NCI-H446 (cell line): ENCODE measurements at places on chromosomes 5 and 9.

GRCh38 chr9:33737811-33738606 lies 57.4 kb upstream of the PRSS3 start:
- DNase-seq, result peak; percentile 46

DNA sequence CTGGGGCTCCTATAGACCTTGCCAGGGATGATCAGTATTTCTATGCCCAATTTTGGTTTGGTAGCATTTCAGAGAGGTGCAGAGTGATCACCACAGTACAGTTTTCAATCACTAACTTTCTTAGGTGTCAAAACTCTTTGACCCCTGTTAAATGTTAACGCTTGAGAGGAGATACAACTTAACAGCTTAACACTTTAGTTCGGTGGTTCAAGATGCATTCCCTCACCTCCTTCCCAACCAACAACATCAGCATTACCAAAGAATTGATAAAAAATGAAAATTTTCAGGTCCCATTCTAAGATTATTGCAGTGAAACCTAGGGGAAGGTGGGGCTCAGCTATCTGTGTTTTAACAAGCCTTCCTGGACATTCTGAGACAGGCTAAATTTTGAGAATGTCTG lies 16.2 kb downstream of the ALDH1A1 start:
- no peak for DNase-seq

GRCh38 chr5:78600687-78601414 lies 47.7 kb downstream of the LHFPL2 start:
- DNase-seq, result no peak

GRCh38 chr5:136249678-136250266 lies 56.8 kb upstream of the SMIM32 start:
- peak; percentile 51 for DNase-seq

DNA sequence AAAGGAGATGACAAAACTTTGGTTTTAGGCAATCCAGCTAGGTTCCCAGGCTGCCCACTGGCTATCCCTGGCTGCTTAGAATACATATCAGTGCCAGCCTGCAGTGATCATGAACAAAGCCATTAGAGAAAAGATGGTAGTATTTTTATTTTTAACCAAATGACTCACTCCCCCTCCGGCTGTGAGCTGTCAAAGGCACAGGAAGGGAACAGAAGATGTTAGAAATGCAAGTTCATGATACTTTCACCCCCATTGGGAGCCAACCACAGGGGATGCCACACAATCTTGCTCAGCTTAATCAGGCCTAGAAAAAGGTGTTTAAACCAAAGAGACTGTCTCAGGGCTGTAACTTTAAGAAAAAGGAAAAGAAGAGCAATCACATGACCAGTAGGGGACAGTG lies 70.3 kb upstream of the ASTN2 start:
- no peak for DNase-seq

DNA sequence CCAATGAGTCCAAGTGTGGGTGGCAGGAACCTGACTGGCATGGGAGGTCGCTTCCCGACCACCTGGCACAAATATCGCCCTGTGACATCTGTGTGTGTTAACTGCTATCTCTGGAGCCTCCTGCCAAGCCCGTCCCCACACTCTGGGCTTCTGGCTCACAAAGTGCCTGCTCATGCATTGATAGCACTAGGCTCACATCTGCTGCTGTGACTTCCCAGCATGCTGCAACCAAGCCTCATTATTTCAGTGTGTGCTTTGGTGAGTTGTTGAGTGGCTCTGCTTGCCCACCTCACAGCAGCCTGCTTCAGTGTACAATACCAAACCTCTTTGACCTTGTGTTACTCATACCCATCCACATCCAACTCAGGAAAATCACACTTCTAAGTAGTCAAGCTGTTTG lies 139.8 kb downstream of the APBA1 start:
- DNase-seq, result peak; percentile 65

DNA sequence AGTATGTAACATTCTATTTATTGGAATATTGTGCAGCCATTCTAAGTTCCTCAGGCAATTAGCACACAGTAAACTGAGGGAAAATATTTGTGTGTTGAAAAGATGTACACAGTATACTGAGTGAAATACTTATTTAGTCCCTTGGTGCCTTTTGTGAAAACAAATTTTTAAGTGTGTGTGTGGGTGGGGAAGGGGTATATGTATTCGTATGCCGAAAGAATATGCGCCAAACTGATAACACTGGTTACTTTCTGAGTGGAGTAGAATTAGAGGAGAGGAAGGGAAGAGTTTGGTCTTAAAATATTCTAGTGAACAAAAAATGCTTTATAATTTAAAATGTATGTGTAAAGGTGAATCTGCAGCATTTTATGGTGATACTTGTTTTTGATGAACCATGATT lies 3.1 kb downstream of the DCP2 start:
- DNase-seq, result no peak

DNA sequence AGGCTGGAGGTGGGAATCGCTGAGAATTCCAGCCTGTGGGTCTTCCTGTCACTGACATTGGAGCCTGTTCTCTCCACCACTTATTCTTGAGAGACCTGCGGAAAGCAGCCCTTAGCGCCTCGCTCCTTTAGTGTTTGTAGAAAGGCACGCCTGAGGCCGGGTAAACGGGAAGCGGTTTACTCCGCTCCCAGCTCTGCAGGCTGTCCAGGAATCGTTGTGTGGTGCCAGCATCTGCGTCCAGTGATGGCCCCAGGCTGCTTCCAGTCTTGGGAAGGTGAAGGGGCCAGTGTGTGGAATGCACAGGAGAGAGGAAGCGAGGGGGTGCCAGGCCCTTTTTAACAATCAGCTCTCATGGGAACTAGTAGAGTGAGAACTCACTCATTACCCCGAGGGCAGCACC lies 44.6 kb upstream of the FCN2 start:
- no peak for DNase-seq

DNA sequence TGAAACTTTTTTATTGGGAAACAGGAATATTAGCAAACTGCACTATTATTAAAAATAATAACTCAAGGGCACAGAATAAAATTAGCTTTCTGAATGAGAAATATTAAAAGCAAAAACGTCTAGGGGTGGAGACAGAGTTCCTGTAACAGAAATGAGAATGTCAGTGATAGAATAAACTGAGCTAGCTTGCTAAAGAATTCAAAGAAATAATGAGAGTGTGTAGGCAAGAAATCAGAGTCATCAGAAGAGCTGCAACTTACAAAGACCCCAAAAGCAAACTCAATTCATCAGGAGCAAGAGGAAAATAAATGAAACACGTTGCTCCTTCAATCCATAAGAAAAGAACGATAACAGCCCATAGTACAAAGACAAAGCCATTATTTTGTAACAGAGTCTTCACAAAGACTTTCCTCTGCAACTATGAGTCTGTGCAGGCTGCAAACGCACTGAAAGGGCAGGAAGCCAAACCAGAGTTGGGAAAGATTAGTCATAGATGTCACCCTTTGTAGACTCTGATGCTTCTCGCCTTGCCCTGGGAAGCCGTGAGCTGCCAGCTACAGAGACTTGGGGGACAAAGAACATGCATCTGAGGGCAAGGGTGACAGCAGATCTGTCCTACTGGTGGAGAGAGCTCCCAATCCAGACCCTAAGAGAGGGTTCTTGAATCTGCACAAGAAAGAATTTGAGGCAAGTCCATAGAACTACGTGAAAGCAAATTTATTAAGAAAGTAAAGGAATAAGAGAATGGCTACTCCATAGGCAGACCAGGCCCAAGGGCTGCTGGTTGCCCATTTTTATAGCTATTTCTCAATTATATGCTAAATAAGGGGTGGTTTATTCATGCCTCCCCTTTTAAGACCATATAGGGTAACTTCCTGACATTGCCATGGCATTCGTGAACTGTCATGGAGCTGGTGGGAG lies 40.8 kb downstream of the SHC3 start:
- no peak for DNase-seq
